RPMI7951 (cell line): ENCODE measurements at places on chromosomes 4 and X. TPM values are rescaled to one million over a fixed set of nuclear protein-coding genes. Genes with fewer than 3 reads are reported as not detected.
A peak's percentile ranks its signal among the peaks of the same experiment; 100 is the strongest.

MAGEA12 gene
- 91.4 and 93.6 TPM in 2 replicates for total RNA-seq

GRCh38 chr4:101366331-101366730, 19.0 kb upstream of the PPP3CA start:
- no peak for DNase-seq

DNA sequence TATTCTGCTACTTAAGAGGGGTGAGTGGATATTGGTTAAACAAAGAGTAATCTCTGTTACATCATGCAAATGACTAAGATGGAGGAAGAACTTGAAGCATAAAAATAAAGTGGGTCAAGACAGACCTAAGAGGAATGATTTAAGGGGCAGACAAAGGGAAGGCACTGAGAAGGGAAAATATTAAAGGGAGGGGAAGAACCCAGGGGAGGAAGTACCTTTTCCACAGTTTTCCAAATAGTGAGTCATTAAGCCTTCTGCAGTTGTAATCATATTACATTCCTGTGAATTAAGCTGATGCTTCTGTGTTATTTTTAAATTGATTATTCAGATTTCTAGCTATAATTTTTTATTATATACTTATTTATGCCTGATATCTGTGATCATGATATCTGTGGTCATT, 253.3 kb downstream of the CENPC start:
- no peak for DNase-seq

GRCh38 chr4:152663203-152664066, 16.4 kb downstream of the TMEM154 start:
- DNase-seq: no peak

- no peak for DNase-seq
These were observed 72.0 kb upstream of the MSX1 start for GRCh38 chr4:4787421-4787820.

DNA sequence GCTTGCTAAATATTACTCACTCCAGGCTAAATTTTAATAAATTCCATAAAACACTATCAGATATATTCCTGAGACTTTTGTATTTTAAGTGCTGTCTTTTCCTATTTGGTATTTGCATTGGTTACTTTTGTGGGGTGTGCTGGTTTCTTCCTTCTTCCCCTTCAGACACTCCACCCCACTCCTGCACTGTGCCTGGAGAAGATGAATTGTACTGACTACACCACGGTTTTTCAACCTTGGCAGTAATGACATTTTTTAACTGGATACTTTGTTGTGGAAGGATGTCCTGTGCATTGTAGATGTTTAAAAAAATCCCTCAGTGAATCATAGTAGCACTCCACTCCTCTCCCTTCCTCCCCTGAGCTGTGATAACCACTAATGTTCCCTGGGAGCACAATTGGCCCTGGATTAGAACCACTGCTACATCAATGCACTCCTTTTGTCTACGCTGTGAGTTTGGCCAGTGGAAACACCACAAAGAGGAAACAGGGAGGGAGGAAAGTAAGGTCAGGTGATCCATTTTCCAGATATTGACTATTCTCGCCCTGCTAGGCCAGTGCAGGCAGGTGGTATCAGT, 36.3 kb downstream of the SNCA start:
- peak; percentile 21 for DNase-seq

DNA sequence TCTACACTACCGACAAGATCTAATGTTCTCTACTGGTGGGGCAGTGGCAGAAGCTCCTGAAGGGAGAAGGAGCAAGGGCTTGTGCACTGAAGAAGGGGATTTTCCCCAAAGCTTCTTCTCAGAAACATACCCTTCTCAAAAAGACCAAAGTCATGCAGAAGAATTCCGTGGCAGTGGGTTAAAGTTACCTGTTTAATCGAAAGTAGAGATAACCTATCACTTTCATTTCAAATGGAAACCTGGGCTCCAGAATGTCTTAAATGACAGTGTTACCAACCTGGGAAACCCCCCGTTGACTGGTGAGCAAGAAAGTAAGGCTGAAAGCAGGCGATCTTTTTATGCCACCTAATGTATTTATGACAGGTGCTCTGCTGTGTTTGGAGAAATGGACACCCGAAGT, 92.5 kb upstream of the TEX13D start:
- no peak for DNase-seq

DNA sequence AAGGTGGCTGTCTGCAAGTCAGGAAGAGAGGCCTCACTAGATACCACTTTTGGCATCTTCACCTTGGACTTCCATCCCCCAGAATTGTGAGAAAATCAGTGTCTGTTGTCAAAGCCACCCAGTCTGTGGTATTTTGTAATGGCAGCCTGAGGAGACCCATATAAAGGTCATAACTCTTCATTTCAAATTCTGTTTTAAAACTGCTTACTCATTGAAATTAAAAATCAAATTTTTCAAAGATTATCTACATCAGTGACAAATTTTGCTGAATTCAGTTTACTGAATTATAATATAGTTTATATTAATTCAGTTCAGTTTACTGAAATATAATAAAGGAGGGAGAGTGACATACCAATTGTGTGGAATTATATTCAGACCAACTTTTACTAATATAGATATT, 133.1 kb upstream of the IL15 start:
- DNase-seq: no peak

DNA sequence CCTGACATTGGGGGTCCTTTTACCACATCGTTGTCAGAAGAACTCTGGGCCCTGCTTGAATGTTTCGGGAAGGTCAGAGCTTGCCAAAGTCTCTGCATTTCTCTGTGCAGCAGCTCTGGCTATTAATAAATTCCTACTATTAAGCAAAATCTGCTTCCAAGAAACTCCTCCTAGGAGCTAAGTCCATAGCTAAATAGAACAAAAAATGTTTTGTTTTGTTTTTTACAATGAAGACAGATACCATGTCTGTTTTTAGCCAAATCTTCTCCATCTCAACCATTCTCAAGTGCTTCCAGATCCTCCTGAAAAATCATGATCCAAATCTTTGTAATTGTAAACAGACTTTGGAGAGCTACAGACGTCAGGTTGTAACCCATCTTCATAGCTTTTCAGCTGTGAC, 161.6 kb downstream of the SPATA18 start:
- no peak for DNase-seq

DNA sequence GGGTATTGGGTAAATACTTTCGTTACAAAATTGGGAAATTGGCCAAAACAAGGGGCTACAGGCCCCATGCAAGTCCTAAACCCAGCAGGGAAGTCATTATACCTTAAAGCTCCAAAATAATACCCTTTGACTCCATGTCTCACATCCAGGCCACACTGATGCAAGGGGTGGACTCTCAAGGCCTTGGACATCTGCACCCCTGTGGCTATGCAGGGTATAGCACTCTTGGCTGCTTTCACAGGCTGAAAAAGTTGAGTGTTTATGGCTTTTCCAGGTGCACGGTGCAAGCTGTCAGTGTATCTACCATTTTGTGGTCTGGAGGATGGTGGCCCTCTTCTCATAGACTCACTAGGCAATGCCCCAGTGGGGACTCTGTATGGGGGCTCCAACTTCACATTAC, 326.5 kb downstream of the TEX13C start:
- no peak for DNase-seq

DNA sequence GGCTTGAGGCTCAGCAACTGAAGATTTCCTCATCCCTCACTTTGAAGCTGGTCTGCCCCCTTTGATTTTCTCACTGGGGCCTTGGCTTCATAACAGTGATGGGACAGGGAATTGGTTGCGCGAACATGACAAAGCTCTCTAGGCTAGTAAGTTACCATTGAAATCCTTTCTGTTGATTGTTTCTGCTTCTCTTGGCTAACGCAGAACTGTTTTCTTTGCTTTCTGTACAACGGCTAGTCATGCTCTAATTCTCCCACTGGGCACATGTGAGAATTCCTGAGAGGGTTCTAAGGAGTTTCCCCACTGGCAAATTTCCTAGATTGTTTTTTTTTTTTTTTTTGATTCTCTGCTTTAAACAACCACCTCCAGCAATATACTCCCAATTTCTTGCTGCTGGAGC, 738.6 kb downstream of the PCDH7 start:
- DNase-seq: peak; percentile 49

- DNase-seq: no peak
These were observed 56.4 kb downstream of the SLC2A9 start for GRCh38 chr4:9964879-9965278.

- no peak for DNase-seq
These were observed 40.4 kb downstream of the GUCY1B1 start for GRCh38 chr4:155799116-155799793.

GRCh38 chrX:45137531-45137930, 63.1 kb downstream of the DIPK2B start:
- DNase-seq: no peak
